Stimulated activated CD4-positive, alpha-beta T cell treated with anti-CD3 and anti-CD28 coated beads, Interleukin-4, amount 100 ng/mL, for 1 hour (primary cell): ENCODE measurements at places on chromosomes 4 and X.

DNA sequence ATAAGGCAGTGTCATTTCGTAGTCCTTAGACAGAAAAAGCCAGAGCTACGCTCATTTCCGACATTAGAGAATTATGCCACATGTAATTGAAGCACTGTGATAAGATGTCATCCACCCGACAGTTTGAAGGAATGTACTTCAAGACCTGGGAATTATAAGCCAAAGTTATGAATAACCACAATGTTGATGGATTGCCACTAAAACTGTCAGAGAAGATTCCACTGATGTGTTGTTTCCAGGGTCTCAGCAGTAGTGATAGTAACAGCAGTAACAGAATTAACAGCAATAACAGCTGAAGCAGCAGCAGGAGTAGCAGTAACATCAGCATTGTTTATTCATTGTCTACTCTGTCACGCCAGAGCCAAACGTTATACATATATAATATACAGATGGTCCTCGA, 24.7 kb downstream of the RAB33A start:
- DNase-seq, result no peak

DNA sequence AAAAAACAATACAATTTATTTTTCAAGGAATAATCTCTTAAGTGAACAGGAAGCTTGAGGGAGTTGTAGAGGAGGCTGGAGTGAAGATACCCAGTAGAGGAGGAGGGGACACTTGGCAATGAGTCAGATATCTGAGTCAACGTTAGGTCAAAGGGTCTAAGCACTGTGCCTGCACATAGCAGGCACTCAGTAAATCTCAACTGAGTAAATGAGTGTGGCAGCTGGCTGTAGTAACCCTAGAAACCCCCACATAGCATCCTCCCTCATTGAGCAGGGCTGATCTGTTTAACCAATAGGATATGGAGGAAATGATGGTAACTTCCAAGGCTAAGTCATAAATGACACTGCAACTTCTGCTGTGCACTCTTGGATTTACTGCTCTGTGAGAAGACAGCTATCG, 186.0 kb upstream of the FAM241A start:
- DNase-seq, result no peak

GRCh38 chrX:80550722-80551121, 130.5 kb downstream of the TENT5D start:
- DNase-seq, result no peak

DNA sequence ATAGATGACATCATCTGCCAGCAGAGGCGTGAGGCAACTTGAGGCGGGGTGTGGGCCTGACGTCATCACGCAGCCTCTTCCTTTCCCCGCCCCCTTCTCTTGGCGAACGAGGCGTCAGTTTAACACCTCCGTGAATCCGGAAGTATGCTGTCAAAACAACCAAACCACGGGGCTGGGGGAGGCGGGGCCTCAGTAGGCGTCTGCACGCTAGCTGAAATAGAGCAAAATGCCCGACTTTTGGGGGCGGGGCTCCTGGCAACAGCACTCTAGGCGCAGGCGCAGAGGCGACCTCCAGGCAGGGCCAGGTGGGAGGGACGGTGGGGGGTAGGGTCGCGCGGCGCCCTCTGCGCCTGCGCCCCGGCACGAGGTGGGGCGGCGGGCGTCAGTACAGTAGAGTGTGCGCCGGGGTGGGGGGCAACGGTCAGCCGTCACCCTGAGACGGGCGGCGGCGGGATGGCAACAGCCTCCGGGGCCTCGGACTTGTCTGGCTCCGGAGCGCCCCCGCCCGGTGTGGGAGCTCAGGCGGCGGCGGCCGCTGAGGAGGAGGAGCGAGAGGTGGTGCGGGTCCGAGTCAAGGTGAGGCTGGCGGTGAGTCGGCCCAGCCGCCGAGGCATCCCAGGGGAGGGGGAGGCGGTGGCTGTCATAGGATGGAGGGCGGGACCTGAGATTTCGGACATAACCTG, at the start of gene TBC1D25:
Gene TBC1D25 (plus strand): TSS at position 370 of the 683 bp plus-strand sequence. CDS start 84 bp downstream, at position 454.
- peak; percentile 96 for DNase-seq

- no peak for DNase-seq
These were observed 59.8 kb downstream of the ABCB7 start for GRCh38 chrX:75096331-75096730.

DNA sequence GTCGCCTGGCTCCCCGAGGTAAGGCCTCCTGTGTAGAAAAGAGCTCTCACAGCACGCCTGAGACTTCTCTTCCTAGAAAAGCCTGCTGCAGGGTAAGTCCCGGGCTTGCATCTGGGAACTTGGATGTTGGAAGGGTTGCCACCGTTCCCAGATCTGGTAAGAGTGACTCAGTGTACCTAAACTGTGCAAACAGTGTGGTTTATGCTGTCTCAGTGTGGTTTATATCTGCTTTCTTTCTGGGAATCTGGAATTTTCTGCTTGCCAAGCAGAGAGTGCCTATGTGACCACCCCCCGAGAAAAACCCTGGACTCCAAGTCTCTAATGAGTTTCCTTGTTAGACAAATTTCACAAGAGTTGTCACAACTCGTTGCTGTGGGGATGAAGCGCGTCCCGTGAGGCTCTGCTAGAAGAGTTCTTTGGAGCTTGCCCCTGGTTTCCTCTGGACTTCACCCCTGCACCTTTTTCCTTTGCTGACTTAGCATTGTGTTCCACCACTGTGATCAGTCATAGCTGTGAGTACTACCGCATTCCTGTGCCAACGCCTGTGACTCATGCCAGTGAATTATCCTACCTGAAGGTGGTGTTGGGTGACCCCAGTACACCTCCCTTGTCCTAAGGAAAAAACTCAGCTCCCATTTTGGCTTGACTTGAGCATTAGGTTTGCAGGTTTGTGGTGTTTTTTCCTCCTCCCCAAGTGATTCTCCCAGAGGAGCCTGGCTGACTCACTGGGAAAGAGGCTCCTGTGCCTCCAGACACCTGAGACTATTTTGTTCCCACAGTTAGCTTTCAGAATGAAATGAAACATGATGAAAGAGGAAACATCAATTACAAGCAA, 14.5 kb downstream of the SLC2A9 start:
- no peak for DNase-seq

DNA sequence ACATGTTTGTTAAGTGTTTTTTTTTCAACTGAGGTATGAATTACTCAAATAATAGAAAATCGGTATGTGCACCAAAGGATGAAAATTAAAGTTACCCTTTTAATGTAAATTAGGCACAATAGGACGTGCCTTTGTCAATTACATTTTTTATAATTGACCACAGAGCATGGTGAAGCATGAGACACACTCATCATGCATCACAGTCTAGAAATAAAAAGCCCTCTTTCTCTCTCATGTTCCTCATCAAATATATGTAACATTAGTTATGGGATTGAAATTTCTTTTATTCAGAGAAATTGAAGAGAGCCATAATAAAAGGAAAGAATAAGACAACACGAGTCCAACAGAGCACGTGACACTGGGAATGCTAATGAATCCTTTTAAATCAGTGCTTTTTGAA, 3.5 kb downstream of the GNRHR start:
- DNase-seq, result no peak

DNA sequence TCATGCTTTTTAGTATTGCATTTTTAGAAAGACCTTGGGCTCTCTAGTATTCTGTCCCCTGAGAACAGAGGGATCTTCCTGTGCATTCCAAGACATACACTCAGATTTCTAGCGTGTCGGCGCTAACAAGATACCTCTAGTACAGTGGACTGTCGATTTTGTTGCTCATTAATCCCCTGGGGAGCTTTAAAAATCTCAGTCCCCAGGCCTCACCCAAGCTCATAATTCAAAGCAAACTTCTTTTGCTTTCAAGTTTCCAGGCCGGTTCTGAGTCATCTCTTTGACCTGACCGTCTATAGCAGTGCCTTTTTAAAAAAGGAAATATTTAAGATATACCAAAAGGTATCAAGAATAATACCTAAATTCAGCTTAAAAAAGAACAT, 137.0 kb downstream of the AMMECR1 start:
- no peak for DNase-seq

DNA sequence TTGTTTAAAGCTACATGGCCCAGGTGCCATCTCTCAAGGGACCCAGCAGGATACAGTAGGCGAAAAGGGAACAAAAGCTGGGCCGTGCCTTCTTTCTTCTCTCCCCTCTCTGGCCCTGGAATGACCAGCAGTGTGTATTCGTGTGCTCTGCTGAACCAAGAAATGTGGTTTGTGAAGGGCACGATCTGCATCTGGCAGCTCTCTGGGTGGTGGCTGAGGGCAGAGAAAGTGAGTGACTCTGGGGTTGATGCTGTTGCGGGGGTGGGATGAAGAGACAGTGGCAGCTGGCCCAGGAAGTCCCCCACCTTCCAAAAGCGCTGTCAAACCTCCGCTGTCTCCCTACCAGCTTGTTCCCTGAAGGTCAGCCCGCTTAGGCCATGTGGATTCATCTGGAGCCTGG, 88.3 kb downstream of the CLDN34 start:
- no peak for DNase-seq

DNA sequence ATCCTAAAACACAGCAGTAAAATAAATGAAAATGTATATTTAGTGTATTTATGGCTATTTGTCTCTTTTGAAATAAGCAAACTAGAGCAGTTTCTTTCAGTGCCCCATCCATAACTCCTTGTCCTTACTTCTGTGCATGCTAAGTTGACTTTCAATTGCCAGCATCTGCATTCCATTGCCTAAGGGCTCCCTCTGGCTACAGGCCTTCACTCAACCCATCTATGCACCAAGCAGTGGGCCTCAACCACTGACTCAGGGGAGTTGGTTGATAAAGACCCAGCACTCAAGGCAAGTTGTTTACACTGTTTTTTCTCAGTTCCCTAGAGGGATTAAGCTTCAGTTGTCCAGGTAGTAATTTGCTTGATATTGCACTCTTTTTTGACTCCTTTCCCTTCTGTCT, 265.7 kb downstream of the IQCM start:
- DNase-seq, result no peak

DNA sequence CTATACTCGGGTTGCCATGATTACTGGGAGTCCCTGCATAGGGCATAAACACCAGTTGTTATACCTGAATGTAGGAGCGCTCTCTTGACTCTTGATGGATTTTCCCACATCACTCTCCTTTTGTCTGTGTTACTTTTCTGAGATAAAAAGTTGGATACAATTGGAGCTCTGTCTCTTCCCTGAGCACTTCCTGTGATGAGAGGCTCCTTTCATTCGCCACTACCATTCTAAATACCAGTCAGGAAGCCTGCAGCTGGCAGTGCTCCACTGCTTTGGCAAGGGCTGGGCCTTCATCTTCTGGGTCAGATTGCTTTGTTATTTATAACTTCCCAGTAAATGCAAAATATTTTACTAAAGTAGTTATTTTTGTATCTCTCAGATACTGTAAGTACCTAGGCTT, 13.9 kb downstream of the TCEANC start:
- no peak for DNase-seq

DNA sequence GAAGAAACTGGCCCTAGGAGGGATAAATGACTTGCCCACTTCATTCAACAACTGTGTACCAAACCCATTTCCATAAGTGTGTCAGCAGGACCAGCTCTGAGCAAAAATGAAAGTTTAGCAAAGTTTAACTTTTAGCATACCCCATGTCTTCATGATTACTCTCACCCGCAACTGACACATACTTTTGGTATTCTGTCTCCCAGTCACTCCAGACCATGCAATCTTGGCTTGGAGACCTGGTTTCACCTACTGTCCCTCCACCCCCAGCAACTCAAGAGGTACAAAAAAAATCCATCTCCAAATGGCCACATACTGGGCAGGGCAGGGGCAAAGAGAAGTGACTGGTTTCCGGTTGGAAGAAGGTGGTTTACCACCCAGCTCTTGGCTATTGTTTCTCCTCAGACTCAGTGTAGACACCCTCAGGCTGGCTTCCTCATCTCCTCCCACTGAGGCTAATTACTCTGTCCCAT, 79.8 kb downstream of the RLIM start:
- no peak for DNase-seq

- no peak for DNase-seq
These were observed 7.3 kb upstream of the GALNT7 start for GRCh38 chr4:173161311-173161710.

GRCh38 chr4:181504924-181505323, 738.3 kb upstream of the TENM3 start:
- DNase-seq, result no peak

DNA sequence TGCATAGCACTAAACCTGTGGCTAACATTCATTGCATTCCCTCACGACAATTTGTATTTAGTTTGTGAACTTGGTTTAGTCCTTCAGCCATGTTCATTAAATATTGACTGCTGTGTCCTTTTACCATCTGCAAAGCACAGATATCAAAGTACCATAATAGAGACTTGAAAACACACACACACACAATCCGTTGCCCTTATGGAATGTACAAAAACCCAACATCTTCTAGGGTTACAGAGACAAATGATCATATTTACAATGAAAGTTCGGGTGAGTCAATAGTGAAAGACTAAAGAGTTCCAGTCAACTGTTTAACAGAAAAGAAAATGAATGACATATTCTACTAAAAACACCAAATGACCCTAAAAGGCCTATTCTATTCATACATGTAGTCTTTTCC, 50.8 kb upstream of the TXK start:
- no peak for DNase-seq

DNA sequence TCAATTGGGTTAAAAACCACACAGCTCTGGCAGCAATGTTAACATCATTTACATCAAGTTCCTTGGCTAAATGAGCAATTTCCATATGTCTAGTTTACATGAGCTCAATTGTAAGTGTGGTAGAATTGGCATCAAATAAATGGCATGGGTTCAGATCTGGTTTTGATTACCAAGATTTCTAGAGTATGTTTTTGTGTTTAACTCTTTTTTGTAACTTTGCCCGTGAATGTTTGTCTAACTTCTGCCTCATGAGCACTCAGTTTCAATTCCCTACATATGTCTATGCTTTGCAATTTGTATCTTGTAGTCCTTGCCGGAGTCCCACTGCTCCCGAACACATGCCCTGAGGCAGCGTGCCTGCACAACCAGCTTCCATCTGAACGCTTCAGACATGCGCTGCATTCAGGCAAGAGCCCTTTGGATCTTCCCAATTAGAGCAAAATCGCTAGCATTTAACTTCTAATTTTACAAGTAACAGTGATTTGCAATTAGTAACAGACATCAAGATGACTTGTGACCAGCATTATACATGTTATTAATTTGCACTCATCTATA, 644.4 kb downstream of the TRIML1 start:
- no peak for DNase-seq

DNA sequence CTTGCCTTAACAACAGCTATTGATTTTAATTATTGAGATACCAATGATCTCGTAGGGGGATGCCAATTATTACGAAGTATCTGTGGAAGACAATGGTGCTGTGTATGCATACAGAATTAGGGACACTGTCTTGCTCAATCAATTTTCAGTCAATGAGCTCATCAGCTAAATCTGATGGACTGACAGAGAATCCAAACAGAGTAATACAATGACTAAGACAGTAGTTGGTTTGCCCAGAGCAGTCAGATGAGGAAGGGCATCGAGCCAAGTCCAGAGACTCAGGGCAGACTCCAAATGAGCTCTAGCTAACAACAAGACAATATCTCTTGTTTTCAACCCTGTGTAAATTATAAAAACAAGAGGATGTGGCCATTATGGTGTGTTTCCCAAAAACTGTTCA, 14.7 kb upstream of the GSX2 start:
- no peak for DNase-seq

GRCh38 chr4:76383001-76383400, 37.9 kb downstream of the CCDC158 start:
- DNase-seq, result no peak
